ENCODE measurements at places on chromosomes 1 and 21.
A peak's percentile ranks its signal among the peaks of the same experiment; 100 is the strongest.

GRCh38 chr1:58784758-58785441 is 1.1 kb upstream of the JUN start:
- peak; percentile 94 for DNase-seq

DNA sequence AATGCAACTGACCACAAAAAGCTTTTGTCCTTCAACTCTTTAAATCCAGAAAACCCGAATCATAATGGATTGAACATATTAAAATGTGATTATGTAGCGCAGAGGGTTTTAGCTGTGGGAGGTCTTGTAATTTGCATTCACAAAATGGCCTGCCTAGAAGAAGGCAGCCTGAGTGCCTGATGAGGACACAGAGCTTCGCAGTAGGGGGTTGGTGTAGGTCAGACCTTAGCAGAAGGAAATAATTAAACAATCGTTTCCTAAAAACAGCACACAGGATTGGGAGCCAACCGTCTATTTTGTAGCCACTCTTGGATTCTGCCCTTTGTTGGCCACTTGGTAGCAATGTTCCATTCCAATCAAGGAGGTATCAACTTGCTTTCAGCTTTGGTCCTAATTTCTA is 195.7 kb upstream of the KIAA0040 start:
- no peak for DNase-seq

- DNase-seq, result no peak
Measured at GRCh38 chr1:72399807-72400206, 117.5 kb upstream of the NEGR1 start.

GRCh38 chr1:6783936-6784559 is 1.2 kb upstream of the CAMTA1 start:
- no peak for DNase-seq

DNA sequence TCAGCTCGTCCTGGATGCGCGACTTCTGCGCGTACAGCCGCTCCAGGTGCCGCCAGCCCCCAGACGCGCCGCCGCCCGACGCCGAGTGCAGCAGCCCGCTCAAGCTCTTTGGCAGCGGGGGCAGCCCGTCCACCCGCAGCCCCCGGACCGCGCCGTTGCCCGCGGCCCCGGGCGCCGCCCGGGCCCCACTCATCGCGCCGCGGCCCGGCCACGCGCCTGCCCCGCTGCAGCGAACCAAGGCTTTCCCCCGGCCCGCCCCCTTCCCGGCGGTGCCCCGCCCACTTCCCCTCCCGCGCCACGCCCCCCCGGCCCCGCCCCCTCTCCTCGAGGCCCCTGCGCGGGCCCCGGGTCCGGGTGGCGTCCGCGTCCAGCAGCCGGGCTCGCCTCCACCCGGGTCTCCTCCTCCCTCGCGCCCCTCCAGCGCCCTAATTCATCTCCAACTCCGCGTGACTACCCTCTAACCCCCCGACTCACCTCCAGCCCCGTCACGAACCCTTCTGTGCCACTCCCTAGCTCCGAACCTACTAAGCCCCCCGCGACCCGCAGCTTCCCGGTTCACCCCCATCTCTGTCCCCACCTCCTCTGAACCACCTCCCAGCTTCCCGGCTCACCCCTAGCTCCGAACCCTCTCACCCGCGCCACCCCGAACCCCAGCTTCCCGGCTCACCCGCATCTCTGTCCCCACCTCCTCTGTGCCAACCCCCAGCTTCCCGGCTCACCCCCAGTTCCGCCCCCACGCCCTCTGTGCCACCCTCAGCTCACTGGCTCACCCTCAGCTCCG is at the start of gene FAM89A:
Gene FAM89A, minus strand, starts transcription at position 236 of the 781 bp plus-strand sequence. Its CDS starts 43 bp downstream, at position 193.
- DNase-seq, result peak; percentile 56

- DNase-seq, result no peak
Measured at GRCh38 chr21:18655931-18656330, 252.3 kb upstream of the TMPRSS15 start.

DNA sequence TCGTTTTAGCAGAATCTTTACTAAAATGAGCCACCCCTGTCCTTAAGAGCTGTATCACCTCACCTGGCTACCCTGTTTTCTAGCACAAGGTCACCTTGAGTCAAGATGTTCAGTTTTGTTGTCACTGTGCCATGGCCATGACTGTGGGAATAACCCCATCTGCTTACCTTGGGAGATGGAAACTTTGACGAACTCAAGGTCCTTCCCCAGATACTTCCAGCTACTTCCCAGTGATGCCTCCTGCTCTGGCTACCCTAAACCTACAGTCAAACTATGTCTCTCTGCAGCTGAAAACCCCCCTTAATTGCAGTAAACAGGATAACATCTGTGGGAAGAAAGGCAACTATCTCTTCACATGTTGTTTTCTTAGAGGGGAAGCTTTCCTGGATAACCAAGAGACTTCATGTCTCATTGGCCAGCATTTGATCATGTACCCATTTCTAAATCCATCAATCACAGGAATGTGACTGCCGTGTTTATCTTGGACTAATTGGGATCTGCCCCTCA is 89.5 kb upstream of the C1orf21 start:
- no peak for DNase-seq

GRCh38 chr1:27299385-27300271 is 22.3 kb upstream of the TMEM222 start:
- DNase-seq, result peak; percentile 98

DNA sequence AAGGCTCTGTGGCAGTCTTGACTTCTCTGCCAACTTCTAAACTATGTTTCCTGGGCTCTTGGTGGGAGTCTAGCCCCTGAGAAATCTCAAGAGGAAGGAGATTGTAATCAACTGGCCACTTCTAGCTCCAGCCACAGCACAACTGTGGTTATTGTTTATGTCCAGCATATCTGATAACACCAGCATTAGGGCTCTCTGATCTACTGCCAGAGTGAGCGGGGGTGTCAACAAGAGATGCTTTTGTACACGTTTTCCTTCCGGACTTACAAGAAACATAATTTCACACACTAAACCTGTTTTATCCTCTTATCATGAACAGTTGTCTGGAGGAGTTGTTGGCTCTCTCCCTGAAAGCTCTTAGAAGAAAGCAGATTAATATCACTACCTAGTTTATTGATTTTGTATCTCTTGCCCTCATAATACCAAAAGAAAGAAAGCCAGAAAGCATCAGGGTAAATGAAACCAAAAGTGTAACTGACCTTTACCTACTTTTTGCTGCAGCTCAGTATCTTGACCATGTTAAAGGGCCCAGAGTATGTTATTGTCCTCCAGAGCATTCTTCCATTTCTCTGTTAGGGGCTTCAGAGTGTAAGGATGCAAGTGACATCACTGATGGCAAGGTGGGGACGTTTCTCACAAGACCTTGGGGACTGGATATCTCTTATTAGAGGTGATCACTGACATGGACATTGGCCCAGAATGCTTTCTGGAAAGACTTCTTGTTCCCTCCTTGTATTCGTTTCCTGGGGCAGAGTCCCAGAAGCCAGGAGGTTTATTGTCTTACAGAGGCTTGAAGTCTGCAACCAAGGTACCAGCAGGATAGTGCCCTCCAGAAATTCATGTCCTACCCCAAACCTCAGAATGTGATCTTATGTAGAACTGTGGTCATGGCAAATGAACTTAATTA is 9.6 kb upstream of the SH2D1B start:
- no peak for DNase-seq

DNA sequence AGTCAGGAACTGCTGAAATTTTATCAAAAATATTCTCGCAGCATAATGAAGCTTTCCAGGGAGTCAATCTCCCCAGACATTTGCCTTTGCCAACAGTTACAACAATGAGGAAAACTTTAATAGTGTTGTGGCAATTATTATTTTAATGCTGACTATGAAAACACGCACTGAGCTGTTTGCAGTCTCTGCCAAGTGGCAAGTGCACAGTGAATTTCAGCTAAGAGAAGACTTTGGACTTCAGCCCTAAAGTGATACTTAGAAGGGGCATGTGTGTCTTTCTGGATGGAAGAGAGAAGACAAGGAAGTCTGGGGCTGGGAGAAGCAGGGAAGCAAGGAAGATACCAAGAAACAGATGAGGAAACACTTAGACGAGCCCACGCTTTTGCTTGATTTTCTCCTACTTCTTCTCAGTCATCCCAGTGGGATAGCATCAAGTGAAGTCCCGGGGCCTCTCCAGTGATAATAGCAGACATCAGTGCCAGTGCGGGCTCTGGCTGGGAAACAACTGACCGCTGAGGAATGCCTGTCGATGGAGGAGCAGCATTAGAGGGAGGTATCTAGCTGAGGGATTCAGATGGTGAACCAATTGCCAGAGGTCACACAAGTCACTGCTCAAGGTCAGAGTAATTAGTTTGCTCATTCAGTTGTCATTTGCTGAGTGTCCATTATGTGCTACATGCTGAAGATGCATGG is 196.3 kb downstream of the TTLL7 start:
- DNase-seq, result no peak

DNA sequence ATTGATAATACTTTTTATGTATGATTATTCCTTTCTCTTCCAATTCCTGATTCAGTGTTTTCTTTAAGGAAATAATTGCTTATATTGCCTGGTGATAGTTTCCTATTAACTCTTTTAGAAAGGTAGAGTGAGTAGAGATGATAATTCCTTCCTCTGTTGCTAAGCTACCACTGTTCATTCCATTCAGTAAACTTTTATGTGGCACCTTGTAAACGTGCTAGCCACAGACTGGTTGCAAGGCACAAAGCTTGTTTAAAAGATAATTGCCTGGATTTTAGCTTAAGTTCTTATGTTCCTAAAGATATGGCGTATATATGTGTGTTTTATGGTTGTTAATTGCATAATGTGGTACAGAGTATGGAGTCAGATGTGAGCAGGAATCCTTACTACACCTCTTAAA is 3.2 kb downstream of the ZFYVE9 start:
- no peak for DNase-seq

DNA sequence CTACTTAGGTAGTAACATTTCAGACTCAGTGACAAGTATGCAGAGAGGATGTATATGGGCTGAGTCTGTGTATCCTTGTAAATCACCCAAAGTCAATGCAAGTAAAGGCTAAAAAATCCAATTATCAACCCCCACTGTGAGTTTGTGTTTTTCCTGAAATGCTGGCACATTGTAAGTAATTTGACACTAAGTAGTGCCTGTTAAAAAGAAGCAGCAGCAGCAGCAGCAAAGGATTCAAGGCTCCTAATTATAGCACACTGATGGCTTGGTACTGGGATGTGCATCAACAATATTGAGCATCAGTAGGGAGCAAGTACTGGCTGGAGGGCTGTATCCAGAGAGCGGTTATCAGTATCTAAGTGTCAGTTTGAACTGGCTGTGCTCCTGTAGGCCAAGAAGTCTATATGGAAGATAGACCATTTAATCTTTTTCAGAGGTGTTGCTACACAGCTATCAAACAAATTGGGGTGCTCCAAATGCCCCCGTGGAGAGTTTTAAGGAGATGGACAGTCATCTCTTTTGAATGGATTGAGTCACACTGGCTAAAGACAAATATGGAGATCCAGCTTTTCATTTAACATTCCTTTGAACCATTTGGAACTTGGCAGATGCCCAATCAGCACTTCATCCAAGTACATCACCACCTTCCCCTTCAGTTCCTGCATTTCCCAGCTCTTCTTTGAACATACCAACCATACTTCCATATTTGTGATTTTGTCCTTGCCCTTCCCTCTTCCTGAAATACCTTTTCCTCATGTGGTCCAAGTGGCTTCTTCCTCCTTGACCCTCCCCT is 241.2 kb upstream of the ST6GALNAC5 start:
- DNase-seq, result no peak

DNA sequence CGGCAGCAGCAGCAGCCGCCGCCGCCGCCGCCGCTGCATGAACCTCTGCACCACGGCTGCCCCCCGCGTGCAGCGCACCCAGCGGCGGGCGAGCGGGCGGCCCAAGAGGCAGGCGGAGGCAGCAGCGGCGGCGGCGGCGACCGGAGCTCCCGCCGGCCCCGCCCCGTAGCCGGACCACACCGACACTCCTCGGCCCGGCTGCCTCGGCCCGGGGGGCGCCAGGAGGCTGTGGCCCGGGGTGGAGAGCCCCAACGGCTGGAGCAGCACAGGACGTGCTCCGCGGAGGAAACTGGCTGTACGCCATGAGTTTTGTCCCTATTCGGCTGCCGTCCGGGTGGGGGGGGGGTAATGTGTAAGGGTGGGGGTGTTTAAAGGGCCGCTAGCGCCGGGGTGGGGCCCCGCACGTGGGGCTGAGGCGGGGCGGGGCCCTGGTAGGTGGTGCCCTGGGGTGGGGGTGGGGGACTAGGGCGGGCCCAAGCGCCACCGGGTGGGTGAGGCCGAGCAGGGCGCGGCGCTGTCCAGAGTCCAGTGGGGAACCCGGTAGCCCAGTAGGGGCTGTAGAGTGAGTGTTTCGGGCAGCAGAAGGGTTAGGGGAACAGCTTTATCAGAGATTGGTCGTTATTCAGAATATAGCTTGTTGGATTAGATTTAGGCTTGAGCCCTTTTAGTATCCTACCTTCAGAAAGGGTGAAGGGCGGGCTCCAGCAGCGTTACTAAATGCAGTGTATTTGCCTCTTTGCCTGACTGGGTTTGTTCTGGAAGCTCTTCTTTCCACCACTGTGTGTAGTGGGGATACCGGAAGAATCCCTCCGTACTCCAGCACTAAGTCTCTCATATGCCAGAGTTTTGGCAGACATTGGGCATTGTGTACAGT is at the start of gene FAM78B:
Gene FAM78B, minus strand, starts transcription at position 304 of the 874 bp plus-strand sequence. CDS start 753 bp downstream, outside the sequence.
- DNase-seq, result peak; percentile 44

- DNase-seq, result peak; percentile 31
Measured at GRCh38 chr1:23477359-23478144, 6.4 kb downstream of the ASAP3 start.

- no peak for DNase-seq
Measured at GRCh38 chr1:167683226-167683625, 38.6 kb upstream of the MPZL1 start.

GRCh38 chr21:38447611-38448010 is 50.7 kb downstream of the ERG start:
- no peak for DNase-seq

DNA sequence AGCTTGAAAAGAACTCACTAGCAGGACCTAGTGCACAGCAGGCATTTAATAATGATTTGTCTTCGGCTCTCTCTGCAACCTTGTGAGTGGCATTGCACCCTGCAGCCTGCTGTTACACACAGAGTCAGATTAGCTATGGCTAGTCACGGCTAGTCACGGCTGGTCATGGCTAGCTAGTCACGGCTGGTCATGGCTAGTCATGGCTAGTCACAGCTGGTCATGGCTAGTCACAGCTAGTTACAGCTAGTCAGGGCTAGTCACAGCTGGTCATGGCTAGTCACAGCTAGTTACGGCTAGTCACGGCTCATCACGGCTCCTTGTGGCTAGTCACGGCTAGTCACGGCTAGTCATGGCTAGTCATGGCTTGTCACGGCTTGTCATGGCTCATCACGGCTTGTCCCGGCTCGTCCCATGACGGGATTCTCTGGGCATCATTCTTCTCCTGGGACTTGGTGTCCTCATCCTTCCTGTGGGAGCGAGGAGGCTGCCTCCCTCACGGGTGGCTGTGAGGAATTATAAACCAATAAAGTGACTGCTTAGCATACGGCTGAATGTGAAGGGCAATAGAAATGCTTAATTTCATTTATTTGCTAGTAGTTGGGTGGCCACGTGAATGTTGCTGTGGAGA is 12.5 kb upstream of the KIF26B start:
- no peak for DNase-seq

GRCh38 chr1:159989581-159989980 is 35.5 kb upstream of the SLAMF9 start:
- DNase-seq, result no peak

- peak; percentile 58 for DNase-seq
Measured at GRCh38 chr1:84427250-84428188, 29.2 kb downstream of the DNASE2B start.

Measured in ELR (cell line).